SIG-M5 (cell line): ENCODE measurements at places on chromosomes 16 and 17.

DNA sequence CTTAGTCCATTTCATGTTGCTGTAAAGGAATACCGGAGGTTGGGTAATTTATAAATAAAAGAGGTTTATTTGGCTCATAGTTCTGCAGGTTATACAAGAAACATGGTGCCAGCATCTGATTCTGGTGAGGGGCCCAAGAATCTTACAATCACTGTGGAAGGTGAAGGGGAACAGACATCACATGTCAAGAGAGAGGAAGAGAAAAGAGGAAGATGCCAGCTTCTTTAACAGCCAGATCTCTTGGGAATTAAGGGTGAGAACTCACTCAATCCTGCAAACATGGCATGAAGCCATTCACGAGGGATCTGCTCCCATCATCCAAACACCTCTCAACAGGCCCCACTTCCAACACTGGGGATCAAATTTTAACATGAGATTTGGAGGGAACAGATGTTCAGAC lies 49.5 kb downstream of the BMERB1 start:
- no peak for DNase-seq

DNA sequence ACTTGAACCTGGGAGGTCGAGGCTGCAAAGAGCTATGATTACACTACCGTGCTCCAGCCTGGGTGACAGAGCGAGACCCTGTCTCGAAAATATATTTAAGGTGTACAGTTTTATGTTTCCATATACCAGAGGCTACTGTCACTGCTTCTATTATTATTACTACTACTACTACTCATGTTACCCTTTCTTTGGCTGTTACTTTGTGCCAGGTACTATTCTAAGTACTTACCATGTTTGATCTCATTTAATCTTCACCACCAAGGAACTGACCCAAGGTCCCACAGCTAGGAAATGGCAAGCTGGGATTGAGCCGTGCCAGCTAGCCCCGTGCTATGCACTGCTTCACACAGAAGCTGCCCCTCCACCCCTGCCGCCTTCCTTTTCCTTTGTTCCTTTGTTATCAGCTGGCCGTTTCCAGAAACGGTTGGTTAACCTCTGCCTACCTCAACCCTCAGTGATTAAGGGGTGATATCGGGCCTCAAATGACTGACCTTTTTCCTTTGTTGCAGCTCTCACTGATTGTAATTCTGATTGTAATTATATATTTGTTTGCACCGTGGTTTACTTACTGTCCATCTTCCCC lies 78.4 kb downstream of the ABCC1 start:
- DNase-seq: no peak

DNA sequence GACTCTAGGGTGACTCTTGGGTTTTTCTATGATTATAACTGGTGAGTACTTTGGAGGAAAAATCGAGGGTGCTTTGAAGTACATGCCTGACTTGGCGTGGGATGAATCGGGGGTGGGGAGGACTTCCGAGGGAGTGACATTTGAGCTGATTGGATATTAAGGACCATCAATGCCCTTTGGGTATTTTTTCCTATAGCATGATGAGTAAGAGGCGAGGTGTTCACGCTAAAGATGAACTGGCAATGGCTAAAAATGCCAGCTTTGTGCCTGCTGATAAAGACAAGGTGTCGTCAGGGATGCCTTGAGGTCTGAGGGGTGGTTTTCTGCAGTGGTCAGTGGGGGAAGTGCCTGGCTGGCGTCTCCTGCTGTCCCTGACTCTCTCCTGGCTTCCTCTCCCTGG lies 25.3 kb downstream of the USP43 start:
- no peak for DNase-seq

DNA sequence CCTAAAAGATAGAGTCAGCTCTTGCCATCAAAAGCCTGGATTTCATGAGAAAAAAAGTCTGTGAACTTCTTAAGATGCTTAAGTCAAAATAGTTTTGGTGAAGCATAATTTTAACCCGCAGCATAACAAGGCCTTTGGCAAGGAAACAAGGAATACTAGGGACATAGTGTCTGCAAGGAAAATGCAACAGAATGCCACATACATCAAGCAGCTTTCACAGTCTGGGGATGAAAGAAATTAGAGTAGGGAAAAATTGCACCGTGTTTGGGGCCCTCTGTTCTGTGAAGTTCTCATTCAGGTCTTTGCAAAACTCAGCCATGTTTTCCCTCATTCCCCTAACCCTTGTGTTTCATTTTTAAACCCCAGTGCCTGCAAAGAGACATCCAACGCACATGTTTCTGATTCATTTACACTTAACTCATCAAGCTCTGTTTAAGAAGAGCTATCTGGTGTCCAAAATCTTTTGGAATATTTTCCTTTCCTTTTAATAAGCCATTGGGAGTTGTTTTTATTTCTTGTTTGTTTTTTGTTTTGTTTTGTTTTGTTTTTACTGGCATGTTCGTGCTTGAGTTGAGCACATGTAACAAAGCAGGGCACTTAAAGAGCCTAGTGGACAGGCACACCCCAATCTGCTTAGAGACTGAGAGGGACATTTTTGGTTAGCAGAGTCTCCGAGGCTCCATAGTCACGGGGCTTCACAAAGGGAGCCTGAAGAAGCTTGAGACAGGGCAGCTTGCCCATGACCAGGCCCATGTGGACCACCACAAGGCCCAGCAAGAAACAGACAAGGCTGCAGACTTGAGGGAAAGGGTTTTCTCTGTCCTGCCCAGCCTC lies 116.5 kb downstream of the ANKFN1 start:
- no peak for DNase-seq

- DNase-seq: no peak
These were observed 31.0 kb upstream of the PITPNA start for GRCh38 chr17:1593630-1593931.

- DNase-seq: no peak
These were observed 9.4 kb downstream of the OR4D2 start for GRCh38 chr17:58176200-58176599.

DNA sequence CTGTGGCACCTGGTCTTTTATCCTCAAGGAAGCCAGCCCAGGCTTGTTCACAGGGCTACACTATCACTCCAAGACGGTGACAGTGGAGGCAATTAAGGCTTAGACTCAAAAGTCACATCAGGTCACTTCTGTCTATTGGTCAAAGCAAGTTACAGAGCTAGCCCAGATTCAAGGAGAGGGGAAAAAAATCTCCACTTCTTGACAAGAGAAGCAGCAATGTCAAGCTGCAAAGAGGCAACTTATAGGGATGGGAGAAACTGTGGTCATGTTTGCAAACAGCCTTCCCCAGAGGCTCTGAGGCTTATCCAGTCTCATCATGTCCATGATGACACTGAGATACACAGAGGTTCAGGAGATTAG lies 31.6 kb downstream of the SERPINF1 start:
- DNase-seq: no peak

GRCh38 chr16:28607116-28607623 lies 2.7 kb downstream of the SULT1A1 start:
- no peak for DNase-seq

GRCh38 chr16:81564421-81564911 lies 119.9 kb downstream of the CMIP start:
- DNase-seq: no peak

- no peak for DNase-seq
These were observed 227.1 kb downstream of the MAP2K4 start for GRCh38 chr17:12247761-12248160.

- no peak for DNase-seq
These were observed 81.3 kb downstream of the METRNL start for GRCh38 chr17:83160443-83161297.

- no peak for DNase-seq
These were observed 2.0 kb upstream of the ALDH3A1 start for GRCh38 chr17:19750020-19750572.

GRCh38 chr16:11681556-11681955 lies 13.3 kb downstream of the SNN start:
- no peak for DNase-seq

DNA sequence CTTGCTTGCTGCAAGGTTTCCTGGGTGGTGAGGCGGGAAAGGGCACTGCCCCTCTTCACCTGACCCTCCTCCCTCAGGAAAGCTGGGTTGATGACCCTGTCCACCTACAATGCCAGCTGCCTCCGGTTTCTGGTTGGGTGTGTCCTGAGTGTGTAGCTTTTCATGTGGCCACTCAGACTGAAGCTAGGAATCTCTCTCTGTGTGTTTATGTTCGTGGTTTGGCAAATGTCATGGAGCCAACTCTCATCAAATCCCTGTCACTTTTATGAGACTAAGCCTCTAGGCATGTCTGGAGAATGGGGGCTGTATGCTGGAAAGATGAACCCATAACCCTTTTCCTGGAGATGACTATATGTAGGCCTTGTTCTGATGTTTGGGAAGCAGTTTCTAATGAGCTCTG lies 17.1 kb downstream of the PLEKHG4 start:
- DNase-seq: no peak

GRCh38 chr16:22684574-22685458 lies 129.1 kb upstream of the HS3ST2 start:
- no peak for DNase-seq

GRCh38 chr17:19311421-19312215 lies 50.9 kb downstream of the B9D1 start:
- no peak for DNase-seq

DNA sequence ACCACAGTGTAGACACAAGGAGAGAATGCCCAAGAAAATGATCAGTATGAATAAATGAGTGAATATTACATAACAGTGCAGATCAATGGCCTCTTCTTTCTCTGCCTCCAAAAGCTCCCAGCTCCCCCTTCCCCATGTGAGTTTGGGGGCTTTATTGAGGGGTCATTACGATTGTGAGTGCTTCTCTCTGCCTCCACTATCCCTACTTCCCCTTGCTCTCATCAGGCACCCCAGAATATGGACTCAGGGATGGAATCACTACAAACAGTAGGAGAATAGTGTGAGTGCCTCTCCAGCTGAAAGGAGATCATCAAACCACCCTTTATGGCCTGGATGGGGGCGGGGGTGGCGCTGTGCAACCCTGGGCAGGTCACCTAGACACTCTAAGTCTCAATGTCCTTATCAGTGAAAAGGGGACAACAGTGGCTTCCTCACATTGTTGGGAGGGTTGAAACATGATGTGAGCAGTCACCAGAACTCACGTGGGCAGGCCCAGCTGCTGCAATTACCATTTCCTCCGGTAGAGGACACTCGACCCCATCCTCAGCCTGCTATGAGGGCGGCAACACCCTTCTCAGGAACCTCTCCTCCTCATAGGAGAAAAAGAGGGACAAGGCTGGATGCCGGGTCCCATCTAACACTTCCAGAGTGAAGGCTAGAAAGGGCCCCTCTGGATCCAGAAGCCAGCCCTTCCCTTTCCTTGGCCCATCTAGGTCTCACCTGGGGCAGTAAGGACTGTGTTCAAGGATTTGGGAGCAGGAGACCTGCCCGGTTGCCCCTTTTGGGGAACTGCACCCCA lies 2.1 kb upstream of the EPOP start:
- DNase-seq: no peak

DNA sequence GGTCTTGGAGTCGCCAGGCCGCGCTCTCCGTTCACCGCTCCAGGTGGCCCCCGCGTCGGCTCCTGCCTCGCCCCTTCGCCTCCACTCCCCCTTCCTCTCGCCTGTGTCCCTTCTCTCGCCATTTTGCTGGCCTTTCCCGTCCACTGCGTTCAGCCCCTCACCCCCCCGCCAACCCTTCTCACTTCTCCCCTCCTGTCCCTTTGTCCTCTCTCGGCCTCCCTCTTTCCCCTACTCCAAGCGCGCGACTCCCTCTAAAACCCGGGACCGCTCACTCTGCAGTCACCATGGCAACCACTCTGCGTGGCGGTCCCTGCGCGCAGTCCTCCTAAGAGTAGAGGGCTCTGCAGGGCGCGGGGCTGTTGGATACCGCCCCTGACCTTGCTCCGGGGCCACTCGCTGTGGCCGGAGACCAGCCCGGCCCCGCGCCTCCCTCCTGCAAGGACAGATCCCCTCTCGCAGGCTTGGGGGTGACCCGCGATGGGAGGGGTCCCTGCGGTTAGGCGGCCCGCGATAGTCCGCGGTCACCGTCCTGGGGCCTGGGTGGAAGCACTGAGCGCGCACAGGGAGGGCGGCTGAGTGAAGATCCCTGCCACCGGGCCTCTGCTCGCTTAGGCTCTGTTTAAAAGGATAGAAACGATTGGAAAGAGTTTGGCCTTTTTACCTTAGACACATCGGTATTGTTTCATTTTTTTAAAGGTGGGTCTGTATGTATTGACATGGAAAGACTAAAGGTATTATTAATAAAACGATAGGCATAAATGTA lies 454 bp downstream of the CCDC40 start:
- DNase-seq: no peak

DNA sequence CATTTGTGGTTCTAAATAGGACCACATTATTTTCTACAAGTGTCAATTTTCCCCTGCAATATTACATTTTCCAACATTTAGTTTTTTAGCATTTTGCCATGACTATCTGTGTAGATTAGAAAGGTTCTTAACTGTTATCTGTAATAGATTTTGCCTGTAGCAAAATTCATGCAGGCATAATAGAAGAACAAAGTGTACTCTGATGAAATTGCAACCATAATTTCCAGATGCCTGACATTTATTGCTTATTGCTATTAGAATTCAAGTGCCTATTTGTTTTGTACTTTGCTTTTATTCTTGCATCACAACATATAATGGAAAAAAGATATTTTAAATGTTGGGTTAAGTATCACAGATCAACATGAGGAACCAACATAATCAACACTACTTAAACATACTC lies 337.7 kb downstream of the TOX3 start:
- DNase-seq: no peak

DNA sequence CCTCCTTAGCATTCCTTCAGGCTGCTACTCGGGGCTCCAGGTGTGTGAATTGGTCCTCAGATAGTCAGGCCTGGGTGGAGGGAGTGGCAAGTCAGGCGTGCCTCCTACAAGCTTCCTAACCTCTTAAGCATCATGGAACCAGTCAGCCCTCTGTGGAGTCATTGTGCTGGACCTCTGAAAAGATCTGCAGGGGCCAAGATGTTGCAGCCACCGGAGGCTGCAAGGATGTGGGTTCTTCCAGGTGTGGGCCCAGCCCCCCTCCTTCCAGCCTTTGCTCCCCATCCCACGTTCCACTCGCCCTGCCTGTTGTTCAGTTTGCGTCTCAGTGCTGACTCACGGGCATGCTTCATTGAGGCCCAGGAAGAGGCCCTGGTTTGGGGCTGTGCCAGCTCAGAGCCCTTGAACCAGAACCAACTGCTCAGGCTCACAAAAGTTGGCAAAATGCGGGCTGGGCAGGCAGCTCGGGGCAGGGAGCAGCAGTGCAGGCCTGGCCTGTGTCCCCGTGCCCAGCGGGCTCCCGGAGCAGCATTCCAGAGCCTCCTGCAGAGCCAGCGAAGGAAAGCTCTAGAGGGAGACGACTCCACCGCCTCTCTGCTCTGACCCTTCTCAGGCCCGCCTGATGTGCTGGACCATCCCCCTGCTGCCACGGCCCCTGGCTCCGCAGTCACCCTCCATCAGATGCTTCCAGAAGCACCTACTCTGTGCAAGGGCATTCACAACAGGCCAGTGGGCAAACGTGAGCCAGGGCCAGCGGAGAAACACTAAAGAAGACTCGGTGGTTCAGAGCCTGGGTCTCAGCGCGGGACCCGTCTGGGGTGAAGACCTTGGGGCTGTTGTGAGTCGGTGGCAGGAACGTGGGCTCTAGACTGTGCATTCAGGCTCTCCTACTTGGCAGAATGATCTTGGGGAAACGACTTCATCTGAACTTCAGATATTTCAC lies 7.5 kb downstream of the LDHD start:
- peak; percentile 42 for DNase-seq
